ENCODE measurements at places on chromosomes 13 and 19.

- no peak for DNase-seq
These were observed 5.3 kb upstream of the CYSLTR2 start for GRCh38 chr13:48648446-48648845.

- no peak for DNase-seq
These were observed 1712.4 kb downstream of the EFNB2 start for GRCh38 chr13:104823071-104823470.

DNA sequence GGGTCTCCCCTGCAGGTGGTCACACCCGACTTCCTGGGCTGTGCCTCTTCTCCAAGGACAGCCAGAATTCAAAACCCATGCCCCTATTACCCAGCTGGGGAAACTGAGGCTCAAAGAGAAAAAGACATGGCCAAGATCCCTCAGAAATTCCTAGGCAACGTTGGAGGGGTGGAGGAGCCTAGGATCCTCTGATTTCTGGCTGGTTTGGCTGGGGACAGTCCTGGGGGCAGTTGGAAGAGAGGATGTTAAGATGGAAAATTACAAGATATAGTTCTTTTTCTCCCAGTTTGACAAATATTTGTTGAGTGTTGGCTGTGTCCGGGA, 2.4 kb downstream of the VASP start:
- DNase-seq = no peak

GRCh38 chr19:12815088-12815487, 8.7 kb downstream of the RNASEH2A start:
- no peak for DNase-seq

DNA sequence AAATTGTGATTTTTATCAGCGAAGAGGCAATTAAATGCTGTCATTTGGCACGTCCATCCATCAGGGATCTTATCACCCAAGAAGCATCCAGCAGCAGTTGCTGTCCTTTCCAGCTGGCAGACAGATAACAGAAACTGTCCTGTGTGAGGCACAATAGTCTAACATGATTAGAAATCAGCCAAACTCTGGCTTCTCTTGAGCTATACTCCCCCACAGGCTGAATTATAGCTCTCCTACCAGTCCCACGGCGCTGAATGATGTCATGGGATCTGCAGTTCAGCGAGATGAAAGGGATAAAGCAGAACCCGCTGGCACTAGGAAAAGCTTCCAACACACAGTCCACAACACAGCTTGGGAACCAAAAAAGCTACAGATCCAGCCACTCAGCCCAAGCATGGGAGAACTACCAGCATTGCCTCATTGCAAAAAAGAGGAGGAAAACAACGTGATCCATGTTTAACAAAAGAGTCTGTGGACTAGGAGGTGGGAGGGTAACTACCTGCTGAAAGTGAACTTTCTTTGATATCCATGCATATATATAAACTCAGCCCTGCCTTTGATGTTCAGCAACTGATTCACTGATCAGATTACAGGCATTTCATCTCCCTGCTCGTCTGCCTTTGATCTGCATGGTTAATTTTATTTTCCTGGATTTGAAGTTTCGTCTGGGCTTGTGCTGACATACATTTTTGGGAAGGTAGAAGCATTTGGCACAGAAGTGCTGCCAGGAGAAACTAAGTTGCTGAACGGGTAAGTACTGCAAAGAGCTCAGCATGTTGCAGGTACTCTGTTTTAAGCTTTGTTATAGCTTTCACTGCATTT, at the start of gene TNFRSF19:
TNFRSF19 (plus strand) TSS at position 314 of the 822 bp plus-strand sequence. CDS start 19,772 bp downstream, outside the sequence.
- no peak for DNase-seq

GRCh38 chr13:30268673-30269072, 38.7 kb downstream of the KATNAL1 start:
- DNase-seq = no peak
